Effector memory CD8-positive, alpha-beta T cell (primary cell): ENCODE measurements at places on chromosomes 4 and X.

GRCh38 chr4:70703619-70704214 lies 15.4 kb downstream of the UTP3 start:
- no peak for DNase-seq

DNA sequence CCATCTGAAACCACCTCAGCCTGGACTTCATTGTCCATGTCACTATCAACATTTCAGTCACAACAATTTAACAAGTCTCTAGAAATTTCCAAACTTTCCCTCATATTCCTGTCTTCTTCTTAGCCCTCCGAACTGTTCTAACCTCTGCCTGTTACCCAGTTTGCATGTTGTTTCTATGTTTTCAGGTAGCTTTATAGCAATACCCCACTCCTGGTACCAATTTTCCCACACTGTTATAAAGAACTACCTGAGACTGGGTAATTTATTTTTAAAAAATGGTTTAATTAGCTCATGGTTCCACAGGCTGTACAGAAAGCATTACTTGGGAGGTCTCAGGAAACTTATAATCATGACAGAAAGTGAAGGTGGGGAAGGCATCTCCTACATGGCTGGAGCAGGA lies 679.2 kb upstream of the FRG1 start:
- DNase-seq = no peak

- DNase-seq = no peak
Measured at GRCh38 chr4:10491401-10491800, 34.2 kb upstream of the ZNF518B start.

DNA sequence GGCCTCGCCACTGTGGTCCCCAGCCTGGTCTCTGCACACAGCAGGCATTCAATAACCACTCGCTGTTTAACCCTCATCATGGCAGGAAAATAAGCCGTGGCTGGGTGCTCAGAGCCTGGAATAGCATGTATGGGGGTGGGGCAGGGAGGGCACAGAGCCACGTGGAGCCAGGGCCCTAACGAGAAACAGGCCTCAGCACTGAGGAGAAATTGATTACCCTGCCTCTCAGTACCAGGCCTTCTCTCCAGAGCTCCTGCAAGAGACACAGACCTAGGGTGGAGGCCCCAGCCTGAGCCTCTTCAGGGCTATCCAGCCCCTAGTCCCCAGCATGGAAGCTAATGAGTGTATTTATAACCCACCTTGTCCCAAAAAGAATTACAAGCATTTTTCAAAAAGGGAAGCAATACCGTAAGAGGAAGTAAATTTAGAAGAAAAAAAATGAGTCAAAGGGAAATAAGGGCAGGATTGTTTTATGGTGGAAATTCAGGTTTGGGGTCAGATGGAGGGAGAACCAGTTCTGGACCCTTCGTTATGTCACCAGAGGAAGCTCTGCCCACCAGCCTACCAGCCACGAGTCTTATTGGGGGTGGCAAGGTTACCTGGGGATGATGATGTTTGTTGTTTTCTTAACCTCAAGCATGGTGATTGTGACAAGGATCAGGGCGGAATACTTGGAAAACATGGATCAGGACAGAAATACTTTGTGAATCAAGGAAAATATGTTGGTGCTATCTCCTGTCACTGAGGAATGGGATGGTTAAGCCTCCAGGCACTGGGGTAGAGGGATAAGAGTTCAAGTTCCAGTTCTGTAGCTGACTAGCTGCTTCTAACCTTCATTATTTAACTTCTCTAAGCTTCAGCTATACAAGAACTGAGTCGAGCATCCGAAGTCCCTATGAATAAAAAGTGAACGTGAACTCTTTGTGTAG lies 101.9 kb upstream of the RBPJ start:
- DNase-seq = no peak

GRCh38 chr4:47010912-47011446 lies 17.6 kb upstream of the GABRA4 start:
- no peak for DNase-seq

DNA sequence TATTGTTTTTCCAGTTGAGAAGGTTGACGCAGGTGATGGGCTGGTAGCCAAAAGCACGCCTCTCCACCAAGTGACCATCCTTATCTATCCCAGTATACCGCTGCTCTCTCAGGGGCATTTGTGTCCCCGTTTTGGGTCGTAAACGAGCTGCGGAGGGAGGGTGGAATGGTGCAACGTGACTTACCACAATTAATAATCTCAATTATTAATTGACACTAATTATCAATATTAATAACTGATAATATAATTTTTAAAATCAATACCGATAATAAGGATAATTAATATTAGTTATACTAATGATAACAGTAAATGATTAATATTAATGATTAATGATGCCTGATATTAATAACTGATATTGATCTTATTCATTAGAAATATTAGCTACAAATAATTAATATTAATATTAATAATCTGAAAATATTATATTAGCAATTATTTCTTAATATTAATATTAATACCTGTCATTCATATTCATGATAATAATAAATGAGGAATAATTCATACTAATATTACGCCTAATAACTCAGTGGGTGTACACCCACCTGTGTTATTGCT lies 56.1 kb downstream of the OTOP1 start:
- no peak for DNase-seq

DNA sequence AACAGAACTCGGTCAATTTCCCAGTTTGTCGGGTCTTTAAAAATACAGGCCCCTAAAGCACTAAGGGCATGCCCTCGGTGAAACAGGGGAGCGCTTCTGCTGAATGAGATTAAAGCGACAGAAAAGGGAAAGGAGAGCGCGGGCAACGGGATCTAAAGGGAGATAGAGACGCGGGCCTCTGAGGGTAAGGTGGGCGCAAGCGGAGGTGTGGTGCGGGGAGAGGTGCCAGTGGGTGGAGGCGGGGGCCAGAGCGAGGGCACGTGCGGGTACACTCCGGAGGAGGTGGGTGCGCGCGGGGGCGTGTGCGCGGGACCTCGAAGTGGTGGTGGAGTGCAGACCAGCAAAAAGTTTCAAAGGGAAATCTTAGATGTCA lies 787 bp upstream of the TET2 start:
- peak; percentile 33 for DNase-seq

DNA sequence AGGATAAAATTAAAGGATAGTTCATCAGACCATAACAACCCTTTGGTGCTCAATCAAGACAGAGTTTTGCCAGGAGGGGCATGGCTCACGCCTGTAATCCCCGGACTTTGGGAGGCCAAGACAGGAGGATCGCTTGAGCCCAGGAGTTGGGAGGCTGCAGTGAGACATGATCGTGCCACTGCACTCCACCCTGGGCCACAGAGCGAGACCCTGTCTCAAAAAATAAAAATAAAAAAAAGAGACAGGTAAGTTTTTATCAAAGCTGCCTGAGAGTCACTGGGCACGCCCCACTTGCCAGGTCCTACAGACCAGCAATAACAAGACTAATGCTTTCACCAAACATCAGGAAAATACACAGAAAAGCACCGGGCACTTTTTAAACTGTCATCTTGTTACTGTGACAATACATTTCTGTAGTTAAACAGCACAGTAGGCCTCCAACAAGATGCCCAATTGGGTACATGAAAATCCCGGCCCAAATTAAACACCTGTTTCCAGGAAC lies 765 bp downstream of the CFAP97 start:
- no peak for DNase-seq
